ENCODE measurements at places on chromosomes 4 and X. TPM values are rescaled to one million over a fixed set of nuclear protein-coding genes. Genes with fewer than 3 reads are reported as not detected.

DNA sequence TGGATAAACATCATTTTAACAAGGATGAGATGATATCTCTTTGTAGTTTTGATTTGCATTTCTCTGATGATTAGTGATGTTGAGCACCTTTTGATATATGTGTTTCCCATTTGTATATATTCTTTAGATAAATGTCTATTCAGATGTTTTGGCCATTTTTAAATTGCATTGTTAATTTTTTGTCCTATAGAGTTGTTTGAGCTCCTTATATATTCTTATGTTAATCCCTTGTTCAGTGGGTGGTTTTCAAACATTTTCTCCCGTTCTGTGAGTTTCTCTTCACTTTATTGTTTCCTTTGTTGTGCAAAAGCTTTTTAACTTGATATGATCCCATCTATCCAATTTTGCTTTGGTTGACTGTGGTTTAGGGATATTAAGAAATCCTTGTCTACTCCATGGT is 606.0 kb downstream of the CCSER1 start:
- no peak for DNase-seq

DNA sequence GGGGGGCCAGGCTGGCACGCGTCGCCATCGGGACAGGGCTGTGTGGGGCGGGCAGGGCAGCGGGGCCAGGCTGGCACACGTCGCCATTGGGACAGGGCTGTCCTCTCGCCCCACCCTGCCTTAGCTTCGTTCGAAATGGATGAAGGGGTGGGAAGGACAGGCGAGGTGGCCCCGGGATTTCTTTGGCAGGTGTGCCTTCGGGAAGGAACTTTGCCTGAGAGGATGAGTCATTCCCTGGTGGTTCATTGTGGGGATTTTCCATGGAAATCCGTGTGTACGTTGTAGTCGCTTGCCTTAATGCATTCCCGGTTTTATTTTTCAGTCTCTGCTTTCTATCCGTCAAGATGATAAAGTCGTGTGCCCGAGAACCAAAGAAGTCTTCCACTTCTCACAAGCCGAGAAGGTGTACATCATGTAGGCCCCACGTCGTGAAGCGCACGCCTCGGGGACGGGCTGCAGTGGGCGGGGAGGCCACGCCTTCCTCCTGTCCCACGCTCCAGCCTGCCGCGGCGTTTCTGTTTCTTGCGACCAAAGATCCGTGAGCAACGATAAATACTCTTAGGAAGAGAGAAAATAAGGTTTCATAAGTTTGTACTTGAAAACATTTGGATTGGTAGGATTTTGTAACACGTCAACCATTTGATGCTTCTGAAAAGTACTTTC is 8.1 kb upstream of the UVSSA start:
- peak; percentile 78 for DNase-seq

GRCh38 chr4:60683973-60684372 is 516.2 kb upstream of the ADGRL3 start:
- DNase-seq, result peak; percentile 32

- DNase-seq, result no peak
These were observed 377.2 kb upstream of the ANXA10 start for GRCh38 chr4:167715176-167715575.

DNA sequence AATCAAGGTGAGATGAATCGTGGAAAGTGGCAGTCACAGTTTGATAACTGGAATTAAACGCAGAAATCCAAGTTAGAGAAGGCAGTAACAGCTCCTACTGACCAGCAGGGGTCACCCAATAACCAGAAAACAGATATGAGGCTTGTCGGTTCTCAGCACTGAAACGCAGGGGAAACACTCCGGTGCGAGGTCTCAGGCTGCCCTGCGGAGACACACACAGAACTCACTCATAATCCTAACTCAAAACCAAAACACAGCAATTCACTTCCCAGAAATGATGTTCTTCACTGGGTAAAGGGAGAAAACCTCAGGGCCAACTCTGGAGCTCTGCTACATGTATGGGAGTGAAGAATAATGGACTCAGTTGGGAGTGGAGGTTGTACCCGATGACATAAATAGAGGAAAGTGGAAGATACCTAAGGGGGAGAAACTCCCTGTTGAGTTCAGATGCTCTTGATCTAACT is 384.4 kb downstream of the RAPGEF2 start:
- peak; percentile 54 for DNase-seq

- DNase-seq, result no peak
These were observed 300.7 kb downstream of the DCTD start for GRCh38 chr4:182616476-182616875.

DNA sequence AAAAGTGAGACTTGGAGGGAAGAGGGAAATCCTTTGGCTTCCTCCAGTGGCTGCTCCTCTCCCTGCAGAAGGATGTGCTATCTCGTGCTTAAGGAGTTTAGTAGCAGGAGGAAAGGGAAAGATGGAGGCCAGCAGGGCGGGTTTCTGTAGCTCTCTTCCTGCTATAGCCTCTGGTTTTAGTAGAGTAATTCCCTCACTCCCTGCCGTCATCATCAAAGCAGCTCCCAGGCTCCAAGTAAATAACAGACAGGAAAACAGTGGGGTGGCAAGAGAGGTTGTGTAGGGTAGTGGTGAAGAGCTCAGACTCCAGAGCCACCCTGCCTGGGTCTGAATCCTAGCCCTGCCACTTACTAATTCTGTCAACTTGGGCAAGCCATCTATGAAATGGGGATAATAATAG is 81.5 kb upstream of the CITED1 start:
- no peak for DNase-seq

DNA sequence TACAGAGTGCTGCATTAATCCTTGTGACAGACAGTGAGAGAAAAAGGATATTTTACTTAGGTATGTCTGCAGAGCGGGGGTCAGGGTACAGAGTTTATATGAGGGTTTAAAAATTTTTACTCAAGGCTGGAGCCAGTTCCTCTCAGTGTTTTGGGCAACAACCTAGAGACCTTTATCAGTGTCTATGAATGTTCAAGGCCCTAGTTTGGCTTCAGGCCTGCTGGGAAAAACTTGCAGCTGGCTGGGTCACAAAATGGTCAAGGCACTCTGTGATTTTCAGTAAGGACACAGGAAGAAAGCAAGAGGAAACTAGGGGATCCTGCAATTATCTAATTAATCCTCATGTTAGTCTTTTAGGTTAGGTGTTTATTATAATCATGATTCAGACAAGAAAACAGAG is 10.8 kb upstream of the C4orf54 start:
- no peak for DNase-seq

DNA sequence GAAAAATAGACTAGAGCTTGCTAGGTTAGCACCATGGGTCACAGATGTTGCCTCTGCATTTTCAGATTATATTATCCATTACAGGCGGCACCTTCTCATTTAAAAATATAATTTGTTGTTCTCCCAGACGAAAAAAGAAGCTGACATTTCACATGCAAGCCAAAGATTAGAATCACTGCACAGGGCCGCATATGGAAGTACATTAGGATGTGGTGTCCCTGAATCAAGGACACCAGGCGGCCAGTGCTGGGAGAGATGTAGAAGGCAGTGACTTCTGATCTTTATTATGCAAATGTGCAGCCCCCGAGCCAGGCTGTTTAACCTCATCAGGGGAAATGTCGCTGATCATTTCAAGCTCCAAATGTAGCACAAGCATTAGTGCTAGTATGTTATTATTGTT is 22.8 kb downstream of the REELD1 start:
- no peak for DNase-seq

DNA sequence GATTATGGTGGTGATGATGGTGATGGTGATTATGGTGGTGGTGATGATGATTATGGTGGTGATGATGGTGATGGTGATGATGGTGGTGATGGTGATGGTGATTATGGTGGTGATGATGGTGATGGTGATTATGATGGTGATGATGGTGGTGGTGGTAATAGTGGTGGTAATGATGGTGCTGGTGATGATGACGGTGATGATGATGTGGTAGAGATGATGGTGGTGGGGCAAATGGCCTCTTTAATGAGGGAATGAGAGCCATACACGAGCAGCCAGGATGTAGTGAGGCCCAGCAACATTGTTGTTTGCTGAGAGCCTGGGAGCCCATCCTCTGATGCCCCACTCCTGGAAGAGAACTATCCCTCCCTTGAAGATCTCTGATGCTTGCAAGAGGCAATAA is 29.0 kb downstream of the HMX1 start:
- DNase-seq, result no peak

DNA sequence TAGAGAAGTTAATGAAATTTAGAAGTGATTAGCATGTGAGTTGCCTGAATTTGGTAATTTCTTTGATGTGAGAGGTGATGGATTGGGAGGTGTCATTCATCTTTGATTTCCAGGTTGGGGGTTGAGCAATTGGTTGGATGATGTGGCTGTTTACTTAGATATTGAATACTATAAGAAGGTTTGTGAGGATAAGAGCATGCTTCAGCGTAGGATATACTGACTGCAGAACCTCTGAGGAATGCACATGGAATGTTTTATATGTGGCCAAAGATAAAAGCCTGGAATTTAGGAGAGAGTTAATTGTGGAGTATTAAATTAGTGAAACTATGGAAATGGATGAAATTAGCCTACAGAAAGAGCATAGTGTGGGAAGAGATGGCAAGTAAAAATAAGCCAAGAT is 165.4 kb upstream of the MAD2L1 start:
- no peak for DNase-seq

- DNase-seq, result peak; percentile 1
These were observed 82.0 kb downstream of the PLS3 start for GRCh38 chrX:115642895-115643530.

DNA sequence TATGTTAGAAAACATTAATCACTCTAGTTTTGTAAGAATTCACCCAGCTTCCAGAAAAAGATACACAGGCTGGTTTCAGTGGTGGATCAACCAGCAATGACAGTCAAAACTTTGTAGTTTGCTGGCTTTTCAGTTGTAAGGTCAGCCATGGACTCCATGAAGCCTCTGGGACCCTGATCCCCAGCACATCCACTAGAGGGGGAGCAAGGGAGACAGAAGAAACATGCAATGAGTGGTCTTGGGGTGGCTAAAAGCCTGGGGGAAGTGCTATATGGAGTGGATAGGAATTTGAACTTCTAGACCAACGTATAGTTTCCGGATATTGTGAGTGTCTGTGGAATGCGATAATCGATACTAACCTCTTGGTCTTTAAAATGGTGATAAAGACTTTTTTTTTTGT is 72.7 kb downstream of the AFF2 start:
- DNase-seq, result no peak

DNA sequence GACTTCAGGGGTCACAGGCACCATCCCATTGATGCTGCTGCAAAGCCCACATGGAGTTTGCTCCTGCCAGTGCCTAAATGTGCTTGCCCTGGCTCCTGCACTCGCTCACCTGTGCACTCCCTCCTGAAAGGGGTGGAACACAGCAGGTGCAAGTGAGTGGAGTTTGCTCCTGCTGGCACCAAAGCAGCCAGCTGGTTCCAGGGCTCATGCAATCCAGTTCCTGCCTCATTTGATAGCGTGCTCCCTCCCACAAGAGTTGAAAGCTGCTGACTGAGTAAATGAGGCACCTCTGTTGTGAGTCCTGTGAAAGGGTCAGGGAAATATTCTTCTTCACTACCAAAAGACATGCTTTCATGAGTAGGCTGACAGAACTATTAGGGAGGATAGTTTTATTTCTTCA is 30.5 kb downstream of the CXCL8 start:
- no peak for DNase-seq

DNA sequence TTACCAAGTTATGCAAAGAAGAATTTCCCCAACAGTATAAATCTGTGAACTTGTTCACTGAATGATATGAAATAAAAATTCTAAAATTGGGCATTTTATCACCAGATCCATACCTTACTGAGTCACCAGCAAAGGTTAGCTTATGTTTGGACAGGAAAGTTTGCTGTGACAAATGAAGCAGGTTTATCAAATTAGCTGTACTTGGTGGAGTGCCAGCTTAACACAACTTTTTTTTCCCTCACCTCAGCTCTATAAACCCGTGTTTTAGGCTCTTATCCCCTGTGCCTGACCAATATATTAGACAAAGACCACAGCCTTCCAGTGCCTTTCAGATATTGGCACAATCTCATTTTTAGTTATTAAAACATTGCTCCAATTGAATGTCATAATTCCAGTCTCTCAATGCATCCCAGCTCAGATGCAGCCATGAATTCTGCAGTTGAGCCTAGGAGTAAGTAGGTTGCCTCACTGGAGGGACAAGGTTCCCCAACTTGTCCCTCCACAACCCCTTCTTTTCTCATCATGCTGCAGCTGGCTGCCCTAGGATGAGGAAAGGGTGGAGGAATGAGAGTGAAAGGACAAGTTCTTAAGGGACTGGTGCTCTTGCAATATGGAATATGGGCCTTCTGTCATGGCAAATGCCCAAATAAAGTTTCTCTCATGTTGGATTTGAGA is 27.0 kb upstream of the PDGFC start:
- no peak for DNase-seq

DNA sequence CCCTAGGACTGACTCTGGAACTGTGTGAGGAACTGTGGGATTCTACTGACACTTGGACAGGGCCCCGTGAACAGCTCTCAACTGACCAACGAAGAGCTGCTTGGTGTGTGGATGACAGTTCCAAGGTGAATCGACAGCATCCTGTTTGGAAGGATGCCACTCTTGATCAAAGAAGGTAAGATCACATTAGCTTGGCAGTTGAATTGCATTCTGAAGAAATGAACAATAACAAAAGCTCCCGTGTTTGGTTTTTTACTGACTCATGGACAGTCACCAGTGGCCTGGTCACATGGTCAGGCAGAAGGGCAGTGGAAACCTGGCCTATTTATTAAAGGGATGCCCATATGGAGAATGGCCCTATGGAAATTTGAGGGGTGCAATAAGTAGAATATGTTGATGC is 33.1 kb upstream of the GPR34 start:
- peak; percentile 32 for DNase-seq

DNA sequence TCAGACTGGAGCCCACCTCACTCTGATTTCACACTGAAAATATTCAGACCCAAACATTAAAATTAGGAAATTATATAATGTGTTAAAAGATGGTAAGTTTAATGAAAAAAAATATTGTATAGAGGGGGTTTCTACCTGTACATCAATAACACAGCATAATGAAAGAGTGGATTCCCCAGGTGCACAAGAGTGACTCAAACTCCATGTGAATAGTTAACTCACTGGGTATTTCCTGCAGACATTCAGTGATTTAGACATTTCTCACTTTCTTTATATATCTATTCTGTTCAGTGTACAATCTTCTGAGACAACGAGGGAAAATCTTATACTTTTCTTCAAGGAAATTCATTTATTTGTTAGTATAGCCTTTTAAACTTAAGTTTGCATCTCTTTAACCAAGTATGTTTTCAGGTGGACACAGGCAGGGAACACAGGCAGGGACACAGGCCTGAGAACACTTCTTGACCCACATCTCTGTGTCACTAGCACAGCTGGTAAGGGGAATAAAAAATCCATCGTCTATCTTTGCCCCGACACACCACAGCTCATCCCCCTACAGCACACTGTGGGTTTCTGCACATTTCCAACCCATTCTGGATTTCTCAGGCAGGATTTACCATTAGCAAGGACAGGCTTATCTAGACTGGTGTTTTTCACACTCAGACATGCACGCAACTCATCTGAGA is 525.5 kb upstream of the BOD1L1 start:
- no peak for DNase-seq

- no peak for DNase-seq
These were observed 976.5 kb downstream of the RPA4 start for GRCh38 chrX:97860226-97860625.

Gene SYP
- 0.48 TPM for total RNA-seq

Gene CXCL11
- total RNA-seq, result not detected

Gene MCF2
- not detected for total RNA-seq

Gene COL4A6
- 0.03 TPM for total RNA-seq

Gene MAGEA1
- not detected for total RNA-seq
